ENCODE measurements at places on chromosomes 3 and 15. TPM values are rescaled to one million over a fixed set of nuclear protein-coding genes. Genes with fewer than 3 reads are reported as not detected.

- DNase-seq: no peak
These were observed 139.4 kb downstream of the RPLP1 start for GRCh38 chr15:69591905-69592508.

DNA sequence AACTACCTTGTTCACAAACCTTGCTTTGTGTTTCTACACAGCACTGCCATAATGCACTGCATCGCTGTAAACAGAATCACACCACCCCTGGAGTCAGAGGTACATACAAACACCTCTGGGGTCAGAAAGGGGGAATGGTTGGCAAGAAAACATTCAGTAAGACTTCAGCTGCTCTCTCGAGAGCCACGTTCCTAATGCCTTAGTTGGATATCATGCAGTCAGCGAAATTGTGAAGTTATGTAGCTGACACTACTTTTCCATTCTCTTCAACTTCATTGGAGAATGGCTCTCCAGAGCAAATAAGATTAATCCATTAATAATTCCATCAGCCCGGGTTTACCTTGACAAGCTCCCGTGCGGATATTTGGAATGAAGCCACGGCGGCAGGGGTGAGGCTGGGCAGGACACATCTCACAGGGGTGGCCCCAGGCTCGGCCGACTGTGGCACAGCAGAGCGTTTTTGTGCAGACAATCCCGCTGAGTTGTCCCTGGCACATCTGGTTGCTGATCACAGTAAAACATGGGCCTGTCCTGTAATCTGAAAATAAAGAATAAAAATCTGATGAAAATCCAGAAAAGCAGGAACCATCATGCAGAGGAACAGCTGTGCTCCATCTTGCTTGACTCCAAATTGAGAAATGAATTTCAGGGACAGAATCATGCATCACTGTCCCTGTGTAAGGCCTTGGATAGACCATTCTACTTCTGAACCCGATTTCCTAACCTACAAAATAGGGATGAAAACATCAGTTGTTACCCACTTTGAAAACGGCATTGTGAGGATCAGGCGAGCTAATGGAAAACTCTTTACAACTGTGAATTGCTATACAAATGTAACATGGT is 108.0 kb downstream of the FBN1 start:
- DNase-seq: no peak

- no peak for DNase-seq
These were observed 83.3 kb downstream of the ADCY5 start for GRCh38 chr3:123365450-123366143.

GRCh38 chr3:160245261-160245800 is 20.1 kb downstream of the C3orf80 start:
- DNase-seq: no peak

DNA sequence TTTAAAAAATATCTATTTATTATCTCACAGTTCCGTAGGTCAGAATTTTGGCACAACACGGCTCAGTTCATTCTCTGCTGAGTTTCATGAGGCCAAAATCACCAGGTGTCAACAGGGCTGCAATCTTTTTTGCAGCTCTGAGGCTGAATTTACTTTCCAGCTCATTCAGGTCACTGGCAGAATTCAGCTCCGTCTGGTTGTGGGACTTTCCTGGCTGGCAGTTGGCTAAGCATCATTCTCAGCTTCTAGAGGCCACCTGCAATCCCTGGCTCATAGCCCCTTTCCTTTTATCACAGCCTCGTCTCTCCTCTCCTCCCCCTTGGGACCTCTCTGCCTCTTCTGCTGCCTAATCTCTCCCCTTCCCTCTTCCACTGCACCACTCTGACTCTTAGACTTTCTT is 174.0 kb upstream of the WNT5A start:
- DNase-seq: no peak

DNA sequence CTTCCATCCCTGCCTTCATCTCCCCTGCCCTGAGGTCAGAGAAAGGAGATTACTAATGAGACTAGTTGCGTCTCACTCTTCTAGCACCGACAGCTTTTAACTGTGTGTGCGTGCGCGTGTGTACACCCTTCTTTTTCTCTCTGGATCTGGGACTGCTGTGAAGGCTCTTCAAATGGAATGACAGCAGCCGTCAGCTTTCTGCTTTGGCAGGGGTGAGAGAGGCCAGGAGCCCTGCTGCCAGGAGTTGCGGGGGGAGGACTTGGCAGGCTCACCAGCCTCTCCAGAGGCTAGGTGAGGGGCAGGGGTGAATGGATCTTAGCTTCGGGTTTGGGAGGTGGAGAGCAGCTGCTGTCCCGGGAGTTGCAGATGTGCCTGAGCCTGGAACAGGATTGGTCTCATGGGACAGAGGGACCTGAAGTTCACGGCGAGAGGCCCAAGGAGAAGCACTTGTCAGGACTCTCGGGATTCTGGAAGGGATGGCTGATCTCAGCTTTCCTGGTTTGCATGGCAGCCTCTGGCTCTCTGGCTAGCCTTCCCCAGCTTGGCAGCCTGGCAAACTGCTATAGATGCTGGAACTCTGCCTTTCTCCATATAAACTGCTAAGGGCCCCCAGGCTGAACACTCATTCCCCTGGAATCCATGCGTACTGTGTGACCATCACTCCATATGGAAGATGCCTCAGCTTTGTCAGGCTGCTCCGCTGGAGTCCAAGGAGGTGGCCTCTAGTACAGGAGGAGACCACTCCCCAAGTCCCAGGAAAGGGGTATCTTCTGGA is 16.6 kb downstream of the TEX264 start:
- no peak for DNase-seq

DNA sequence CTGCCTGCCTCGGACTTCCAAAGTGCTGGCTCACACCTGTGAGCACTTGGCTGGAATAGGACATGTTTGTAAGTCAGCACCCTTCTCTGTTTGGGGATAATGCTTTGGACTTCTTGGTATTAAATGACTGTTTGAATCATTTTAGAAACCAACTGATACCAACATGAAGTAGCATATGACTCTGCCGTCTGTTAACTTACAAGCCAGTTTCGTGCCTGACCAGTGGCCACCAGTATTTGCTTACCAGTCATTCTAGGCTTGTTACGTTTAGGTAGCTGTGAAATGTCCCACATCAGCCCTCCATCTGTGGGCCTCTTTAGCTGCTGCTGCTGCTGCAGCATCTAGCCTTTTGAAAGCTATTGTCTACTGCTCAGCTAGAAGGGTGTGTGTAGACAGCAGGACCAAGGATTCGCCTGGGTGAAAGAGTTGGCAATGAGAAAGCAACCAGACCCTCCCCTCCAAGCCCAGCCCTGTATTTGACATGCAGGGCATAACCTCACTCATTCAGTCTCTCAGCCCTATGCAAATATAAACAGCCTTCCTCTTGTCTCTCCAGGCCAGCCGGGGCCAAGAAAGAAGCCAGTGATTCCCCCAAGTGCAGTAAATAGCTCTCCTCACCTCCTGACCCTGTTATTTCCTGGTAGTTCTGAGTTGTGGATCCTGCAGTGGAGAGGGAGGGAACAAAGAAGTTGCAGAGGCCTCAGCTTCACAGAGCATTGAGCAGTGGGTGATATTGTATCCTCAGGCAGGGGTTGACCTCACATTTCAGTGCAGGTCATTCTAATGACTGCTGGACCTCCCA is 51.0 kb downstream of the NKIRAS1 start:
- peak; percentile 89 for DNase-seq

GRCh38 chr3:184986366-184986889 is 166.4 kb downstream of the C3orf70 start:
- no peak for DNase-seq

DNA sequence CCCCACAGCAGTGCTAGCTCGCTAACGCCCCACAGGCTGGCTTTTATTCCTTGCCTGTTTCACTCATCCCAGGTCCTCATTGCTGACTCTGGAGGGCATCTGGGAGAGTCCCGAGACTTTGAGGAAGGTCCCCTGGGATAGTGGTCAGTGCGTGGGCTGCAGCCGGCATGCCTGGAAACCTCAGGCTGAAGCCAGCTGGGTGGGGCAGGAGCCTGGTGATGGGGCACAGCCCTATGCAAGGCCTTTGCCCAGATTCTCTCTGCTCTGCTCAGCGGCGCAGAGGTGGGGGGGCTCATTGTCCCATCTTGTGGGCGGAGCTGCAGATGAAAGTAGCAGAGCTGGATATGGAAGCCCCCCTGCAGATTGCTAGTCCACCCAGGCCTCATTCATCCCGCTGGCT is 55.7 kb upstream of the SMAD6 start:
- DNase-seq: no peak

DNA sequence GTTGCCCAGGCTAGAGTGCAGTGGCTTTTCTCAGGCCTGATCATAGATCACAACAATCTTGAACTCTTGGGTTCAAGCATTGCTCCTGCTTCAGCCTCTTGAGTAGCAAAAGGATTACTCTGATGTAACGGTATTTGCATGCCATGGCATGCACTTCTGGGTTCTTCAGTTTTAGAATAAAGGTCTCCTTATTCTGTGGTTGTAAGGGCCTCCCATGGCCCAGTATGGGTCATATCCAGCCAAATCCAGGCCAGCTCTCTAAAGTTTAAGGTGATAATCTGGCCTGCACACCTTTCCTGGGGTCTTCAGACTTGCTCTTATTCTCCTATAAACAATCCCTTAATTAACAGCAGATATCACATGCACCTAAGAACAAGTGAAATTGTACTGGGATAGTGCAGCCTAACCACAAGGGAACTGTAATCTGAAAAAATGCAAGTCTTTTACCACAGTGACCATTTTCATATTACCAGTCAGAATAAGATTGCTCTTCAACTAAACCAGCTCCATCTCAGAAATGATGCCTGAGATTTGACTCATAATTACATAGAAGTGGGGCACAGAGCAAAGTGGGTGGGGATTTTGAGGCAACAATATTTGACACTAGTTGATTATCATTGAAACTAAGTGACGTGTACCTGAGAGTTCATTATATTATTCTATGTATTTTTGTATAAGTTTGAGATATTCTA is 25.4 kb downstream of the COMMD2 start:
- DNase-seq: no peak

DNA sequence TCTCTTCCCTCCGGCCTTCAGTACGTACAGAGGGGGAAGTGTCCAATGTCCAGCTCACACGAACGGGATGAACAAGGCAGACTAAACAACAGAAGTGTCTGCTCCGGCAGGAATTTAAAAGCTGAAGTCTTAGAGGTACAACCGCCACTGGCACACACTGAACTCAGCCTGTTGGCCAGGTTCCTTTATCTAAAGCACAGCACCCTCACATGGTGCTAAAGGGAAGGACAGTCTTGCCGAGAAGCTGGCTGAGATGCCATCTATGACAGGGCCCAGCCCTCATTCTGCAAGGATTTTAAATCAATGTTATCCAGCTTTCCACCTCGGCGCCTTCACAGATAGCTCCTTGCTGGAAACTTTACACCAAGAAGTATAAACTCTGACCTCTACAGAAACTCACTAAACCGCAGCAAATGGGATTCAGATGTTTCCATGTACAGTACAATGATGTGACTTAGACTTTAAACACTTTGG is 2.8 kb downstream of the ADAMTS17 start:
- DNase-seq: peak; percentile 83

GRCh38 chr3:185363662-185364203 is 797 bp downstream of the MAP3K13 start:
- DNase-seq: no peak

Gene RAD51
- not detected for polyA plus RNA-seq

DNA sequence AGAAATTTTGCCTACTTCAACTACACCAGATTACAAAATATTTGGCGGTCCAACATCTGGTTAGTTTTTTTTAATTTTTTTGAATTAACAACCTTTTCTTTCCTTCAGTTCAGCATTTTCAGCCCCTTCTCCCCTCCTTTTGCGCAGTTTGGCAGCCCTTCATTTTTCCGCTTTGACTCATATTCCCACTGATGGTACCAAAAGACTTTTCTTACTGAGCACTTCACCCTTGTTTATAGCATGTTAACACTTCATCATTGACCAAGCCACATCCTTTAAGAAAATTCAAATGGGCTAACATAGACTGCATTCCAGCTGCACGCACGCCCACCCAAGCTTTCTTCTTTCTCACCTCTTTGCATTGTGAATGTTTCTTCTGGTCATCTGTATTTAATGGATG is 49.7 kb downstream of the SEMA6D start:
- DNase-seq: no peak

Gene ZMYND10
- polyA plus RNA-seq: 10.0 TPM

GRCh38 chr3:102206511-102207031 is 228.2 kb upstream of the ZPLD1 start:
- no peak for DNase-seq

GRCh38 chr15:28044121-28044672 is 54.9 kb downstream of the OCA2 start:
- no peak for DNase-seq

Gene LRRC31
- polyA plus RNA-seq: not detected

DNA sequence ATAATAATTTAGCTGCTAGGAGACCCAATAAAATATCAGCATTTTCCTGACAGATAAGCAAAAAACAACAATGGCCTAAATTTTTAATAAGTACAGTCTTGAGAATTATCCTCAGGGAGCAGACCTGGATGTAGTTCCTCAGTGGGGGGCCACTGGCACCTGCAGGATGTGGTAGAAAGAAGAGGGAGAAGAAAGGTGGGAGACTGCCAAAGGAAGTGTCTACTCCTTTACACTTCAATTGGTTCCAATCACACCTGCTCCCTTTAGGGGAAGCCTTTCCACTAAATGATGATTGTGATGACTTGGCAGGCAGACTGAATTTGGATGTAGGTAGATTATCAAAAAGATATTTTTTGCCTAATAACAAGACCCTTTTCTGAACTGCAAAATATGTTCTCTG is 353.0 kb upstream of the SATB1 start:
- DNase-seq: no peak

Gene SCN11A
- 0.17 TPM for polyA plus RNA-seq

DNA sequence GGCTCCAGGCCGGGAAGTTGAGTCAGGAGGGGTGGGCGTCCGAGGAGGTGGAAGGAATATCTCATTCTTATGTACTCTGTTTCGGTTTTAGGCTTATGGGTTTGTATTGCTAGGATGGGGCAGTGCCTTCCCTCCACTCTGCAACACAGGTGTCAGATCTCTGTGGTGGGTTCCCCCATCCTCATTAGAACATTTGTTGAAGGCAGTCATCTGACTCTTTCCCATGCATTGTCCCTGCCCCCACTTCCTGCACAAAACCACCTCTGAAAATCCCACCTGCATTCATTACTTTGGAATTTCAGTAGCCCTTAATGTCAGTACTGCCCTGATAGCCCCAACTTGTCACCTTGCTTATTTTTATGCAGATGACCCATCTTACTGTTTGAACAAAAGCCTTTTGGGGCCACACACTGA is 29.5 kb downstream of the GYG1 start:
- no peak for DNase-seq

- no peak for DNase-seq
These were observed 10.6 kb upstream of the TNIK start for GRCh38 chr3:171470714-171471227.

Measured in kidney (tissue), 22 donors.